Uterus (tissue), 4 donors: ENCODE measurements at places on chromosomes 1 and 21.

DNA sequence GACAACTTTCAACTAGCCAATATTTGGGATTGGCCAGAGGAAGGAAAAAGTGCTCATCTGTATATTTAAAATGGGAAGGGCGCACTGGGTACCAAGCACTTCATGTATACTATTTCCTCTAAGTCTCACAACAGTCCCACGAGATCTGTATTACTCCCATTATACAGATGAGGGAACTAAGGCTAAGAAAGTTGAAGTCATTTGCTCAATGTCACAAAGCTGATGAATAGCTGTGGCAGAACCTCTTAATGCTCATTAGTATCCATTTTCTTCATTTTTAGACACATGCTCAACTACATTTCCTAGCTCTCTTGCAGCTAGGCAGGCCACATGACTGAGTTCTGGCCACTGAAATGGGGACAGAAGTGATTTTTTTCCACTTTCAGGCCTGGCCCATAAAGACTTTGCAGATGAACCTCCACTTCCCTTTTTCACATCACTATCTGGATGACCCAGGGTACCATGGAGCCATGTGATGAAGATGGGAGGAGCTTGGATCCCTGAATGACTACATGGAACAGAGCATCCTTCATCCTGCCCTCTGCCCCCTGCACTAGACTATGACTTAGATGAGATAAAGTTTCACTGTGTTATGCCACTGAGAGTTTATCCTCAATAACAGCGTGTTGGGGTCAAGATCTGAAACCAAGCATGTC lies 31.8 kb downstream of the ATF3 start:
- no peak for DNase-seq

- no peak for DNase-seq
These were observed 27.8 kb downstream of the NTPCR start for GRCh38 chr1:232978091-232978634.

DNA sequence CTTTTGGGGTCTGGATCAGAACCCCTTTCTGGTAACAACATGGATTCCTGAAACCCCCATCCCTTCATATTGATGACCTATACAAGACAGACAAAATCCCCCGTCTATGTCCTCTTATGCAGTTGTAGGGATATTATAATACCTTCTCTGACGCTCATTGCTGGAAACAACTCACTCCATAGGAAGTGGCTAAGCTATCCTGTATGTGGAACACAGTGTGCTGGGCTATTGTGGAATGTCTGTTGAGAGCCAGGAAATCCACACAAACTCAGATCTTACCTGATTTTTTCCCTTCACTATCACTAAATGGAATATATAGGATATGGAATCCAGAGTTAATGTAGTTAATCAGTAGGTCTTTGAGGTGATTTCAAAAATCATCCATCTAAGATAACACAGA lies 17.7 kb upstream of the PIK3R3 start:
- no peak for DNase-seq

DNA sequence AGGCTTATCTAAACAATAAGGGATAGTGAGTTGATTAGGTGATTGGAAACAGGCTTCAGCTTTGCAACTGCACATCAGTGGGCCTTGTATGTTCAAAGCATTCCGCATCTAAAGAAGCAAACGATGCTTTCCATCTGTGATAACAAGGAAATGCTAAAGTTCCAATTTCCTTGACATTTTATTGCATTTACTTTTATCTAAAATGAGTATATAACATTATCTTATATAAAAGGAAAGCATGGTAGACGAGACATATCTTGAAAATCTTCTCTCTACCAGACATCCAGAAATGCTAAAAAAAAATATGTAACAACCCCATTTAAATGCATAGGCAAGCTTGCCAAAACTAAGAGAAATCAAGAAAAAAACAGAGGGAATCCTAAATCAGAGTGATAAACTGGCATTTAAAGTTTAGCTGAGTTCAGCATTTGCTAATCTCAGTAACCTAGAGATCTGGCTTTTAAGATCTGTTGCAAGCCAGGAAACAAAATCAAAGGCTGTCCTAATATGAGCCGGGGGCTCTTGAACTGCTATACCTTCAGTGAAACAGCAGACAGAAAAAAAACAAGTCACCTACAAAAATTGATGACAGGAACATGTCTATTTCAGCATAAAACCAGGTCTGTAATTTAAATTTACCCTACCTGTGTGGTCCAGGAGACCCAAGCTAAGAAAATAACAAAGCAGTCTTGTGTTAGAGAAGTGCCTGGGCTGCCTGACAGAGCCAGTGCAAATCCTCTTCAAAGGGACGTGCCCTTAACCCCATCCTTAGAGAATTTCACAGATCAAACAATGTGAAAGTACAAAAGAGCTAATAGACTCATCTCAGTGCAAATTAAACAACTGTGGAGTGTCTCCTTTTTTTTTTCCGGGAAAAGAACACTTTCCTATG lies 3.1 kb upstream of the RGS13 start:
- no peak for DNase-seq

GRCh38 chr1:62224182-62224581 lies 29.5 kb downstream of the L1TD1 start:
- no peak for DNase-seq

- DNase-seq: no peak
These were observed 106.6 kb downstream of the NR5A2 start for GRCh38 chr1:200134116-200134515.

- no peak for DNase-seq
These were observed 674.3 kb downstream of the BRINP3 start for GRCh38 chr1:189803364-189803763.

- DNase-seq: no peak
These were observed 568 bp downstream of the TRIM45 start for GRCh38 chr1:117120774-117121588.

DNA sequence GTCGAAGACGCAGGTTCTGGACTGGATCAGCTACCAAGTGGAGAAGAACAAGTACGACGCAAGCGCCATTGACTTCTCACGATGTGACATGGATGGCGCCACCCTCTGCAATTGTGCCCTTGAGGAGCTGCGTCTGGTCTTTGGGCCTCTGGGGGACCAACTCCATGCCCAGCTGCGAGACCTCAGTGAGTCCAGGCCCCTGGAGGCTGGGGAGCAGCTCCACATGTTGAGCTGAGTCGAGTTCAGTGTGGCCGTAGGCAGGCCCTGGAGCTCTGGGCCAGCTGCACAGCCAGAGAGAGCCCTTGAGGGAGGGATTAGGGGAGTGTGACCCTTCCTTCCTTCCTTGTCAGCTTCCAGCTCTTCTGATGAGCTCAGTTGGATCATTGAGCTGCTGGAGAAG lies 1.6 kb downstream of the ELF3 start:
- DNase-seq: no peak

DNA sequence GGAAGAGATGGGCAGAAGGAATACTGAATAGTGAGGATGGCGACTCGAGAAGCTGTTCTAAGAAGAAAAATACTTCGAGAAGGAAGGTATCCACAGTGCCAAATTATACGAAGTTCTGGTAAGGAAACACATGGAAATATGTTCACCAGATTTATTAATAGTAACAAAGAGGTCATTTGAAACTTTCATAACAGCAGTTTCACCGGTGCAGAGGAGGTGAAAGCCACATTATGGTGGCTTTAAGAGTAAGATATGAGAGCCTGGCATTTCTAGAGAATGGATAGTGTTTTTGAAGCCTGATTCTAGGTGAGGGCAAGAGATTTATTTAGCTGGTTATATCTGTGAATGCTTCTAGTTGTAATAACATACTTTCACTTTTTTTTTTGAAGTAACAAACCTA lies 56.2 kb downstream of the DPYD start:
- no peak for DNase-seq

- no peak for DNase-seq
These were observed 23.0 kb upstream of the KCNJ6 start for GRCh38 chr21:37939251-37939650.

- no peak for DNase-seq
These were observed 30.1 kb downstream of the SZT2 start for GRCh38 chr1:43419627-43420425.

DNA sequence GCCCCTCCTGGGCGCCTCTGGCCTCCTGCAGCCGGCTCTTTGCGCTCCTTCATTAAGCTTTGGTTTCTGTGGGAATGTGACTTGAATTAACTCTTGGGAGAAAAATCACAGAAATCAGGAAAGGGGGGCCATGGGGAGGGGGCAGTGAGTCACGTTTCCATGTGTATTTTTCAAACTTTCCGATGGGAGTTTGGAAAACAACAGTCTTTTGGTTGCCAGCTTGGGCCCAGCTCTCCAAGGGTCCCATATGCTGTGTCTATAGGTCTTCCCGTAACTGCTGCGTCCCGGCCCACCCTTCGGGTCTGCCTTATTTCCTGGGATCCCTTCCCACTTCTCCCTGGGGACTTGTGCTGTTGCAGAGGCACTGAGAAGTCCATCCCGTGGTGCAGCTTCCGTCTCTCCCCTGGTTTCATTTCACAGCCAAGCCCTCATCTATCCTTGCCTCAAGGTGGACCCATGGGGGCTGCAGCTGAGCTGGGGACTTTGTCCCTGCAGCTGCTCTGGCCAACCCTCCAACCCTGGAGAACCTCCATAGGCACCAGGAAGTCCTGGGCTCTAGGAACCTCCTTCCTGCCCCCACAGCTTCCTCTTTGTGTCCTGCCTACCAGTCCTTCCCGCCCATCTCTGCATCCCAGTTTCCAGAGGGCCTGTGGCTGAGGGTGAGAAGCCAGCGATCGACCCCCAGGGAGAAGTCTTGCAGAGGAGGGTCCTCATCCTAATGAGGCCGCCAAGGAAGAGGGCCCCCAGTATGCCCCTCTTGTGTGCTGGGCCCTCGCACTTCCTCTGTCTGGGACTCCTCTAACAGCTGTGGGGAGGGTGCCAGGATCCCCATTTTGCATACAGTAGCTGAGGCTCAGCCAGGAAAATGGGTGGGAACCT lies 11.6 kb upstream of the LMNA start:
- no peak for DNase-seq

DNA sequence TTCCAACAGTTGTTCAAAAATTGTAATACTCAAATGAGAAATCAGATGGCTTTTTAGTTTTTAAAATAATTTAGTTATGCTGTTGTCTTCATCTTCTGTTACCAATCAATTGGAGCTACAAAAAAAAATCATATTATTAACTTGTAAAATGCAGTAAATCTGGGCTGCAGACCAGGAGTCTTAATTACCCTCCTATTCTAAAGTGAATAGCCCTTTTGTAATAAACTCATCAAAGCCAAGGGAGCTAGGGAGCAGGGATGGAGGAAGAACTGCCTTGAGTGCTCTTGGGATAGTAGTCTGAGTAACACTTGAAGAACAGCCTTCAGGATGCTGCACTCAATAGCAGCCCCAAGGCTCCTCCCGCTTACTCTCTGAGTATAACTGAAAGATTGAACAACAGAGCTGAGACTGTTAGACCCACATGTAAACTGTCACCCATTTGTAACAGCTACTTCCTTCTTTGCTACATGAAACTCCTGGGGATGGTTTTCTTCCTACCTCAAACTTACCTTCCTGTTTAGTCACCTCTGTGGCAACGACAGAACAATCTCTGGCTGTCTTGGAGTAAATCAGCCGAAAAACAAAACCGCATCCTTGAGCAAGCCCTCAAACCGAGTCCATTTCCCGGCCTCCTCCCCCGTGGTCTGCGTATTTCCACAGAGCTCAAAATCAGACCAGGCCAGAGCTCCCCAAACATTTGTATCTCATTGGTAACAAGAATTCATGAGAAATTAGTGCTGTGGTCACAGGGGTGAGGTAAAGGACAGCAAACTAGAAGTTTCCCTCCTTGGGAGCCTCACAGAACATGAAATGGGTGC lies 55.9 kb downstream of the CD58 start:
- no peak for DNase-seq

GRCh38 chr1:8374812-8375211 lies 56.9 kb downstream of the SLC45A1 start:
- DNase-seq: peak; percentile 21

- no peak for DNase-seq
These were observed 138.7 kb upstream of the IRF2BP2 start for GRCh38 chr1:234748713-234749112.

DNA sequence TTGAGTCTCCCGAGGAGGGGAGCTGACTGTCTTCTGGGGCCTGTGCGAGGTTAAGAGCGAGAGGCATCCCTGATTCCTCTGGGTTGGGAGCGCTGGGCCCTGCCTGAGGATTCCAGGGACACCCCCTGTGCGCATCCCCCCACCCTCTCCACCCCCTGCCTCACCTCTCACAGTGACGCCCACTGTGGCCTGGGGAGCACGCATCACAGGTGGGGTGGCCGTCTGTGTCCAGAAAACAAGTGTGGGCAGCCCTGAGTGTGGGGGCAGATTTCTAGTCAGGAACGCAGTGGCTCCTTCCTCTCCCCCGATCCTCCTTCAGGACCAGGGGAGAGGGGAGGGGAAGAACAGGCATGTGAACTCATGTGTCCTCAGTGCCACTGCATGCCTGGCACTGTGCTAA lies 61.7 kb downstream of the LDLRAD2 start:
- DNase-seq: no peak

GRCh38 chr1:19988267-19989006 lies 9.0 kb upstream of the PLA2G2A start:
- DNase-seq: no peak

GRCh38 chr1:192115000-192115399 lies 43.3 kb upstream of the RGS18 start:
- no peak for DNase-seq

DNA sequence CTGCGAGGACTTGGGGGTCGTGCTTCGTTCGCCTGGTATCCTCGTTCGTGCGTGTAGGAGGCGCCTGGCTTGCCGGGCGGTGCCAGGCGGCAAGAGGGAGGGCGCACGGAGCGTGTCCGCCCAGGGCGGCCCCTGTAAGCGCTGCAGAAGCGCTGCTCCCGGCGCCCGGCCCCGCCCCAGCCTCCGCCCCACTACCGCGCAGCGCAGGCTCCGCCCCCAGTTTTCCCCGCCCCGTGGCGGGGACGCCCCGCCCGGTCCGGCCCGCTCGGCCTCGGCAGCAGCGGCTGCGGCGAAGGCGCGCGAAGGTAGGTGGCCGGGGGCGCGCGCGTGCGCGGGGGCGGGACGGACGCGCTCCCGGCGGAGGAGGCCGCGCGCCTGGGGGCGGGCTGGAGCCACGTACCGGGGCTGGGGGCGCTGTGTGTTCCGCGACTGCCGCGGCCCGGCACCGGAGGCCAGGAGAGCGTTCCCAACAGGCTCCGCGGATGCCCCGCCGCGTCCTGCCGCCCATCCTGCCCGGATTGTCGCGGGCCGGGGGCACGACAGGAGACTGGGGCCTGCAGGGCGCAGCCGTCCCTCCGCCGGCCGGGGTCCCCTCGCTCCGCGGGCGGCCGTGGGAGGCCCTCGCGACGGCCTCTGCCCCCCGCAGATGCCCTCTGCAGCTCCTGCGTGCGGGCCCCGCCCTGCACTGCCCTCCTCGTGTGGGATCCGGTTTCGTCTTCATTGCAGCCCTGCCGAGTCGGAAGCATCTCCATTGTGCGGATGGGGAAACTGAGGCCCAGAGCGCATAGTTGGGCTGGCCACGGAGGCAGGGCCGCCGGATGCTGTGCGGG lies 7.7 kb upstream of the CROCC start:
- DNase-seq: peak; percentile 97

DNA sequence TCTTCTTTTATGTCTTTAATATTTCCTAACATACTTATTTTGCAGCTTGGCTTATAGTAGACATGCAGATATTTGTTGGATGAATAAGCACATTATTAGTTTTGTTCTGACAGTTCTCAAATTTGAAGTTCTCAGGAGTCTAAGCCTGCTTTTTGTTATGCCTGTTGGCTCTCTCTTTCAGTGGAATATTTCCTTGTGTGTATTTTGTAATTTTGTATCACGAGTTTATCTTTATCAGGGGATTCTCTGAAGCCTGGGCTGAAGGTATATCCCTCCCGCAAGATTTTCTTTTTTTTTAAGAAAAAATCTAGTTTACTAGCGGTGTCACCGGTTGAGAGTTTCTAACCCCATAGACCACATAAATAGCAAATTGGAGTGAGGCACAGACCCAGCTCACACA lies 105.9 kb downstream of the RGL1 start:
- DNase-seq: no peak

GRCh38 chr1:175978926-175979325 lies 228.2 kb downstream of the COP1 start:
- no peak for DNase-seq

GRCh38 chr1:224502459-224503160 lies 68.0 kb upstream of the WDR26 start:
- DNase-seq: no peak
